ENCODE measurements at places on chromosomes 7 and 10.

DNA sequence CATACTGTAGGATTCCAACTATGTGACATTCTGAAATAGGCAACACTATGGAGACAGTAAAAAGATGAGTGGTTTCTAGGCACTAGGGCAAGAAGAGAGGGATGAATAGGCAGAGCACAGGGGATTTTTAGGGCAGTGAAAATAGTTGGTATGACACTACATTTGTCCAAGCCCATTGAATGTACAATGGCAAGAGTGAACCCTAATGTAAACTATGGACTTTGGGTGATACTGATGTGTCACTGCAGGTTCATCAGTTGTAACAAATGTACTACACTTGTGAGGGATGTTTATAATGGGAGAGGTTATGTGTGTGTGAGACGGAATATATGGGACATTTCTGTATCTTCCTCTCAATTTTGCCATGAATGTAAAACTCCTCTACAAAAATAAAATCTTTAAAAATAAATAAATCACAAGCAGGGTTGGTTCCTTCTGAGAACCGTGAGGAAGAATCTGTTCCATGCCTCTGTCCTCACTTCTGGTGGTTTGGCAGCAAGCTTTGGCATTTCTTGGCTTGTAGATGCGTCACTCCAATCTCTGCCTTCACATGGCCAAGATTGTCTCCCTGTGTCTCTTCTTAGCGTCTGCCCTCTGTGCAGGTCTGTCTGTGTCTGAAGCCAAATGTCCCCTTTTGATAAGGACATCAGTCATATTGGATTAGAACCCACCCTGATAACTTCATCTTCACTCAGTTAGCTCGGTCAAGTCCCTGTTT lies 83.1 kb upstream of the AGBL3 start:
- DNase-seq = no peak

GRCh38 chr7:121385800-121386179 lies 10.3 kb downstream of the FAM3C start:
- no peak for DNase-seq

GRCh38 chr10:77718957-77719356 lies 81.3 kb upstream of the KCNMA1 start:
- DNase-seq = no peak

DNA sequence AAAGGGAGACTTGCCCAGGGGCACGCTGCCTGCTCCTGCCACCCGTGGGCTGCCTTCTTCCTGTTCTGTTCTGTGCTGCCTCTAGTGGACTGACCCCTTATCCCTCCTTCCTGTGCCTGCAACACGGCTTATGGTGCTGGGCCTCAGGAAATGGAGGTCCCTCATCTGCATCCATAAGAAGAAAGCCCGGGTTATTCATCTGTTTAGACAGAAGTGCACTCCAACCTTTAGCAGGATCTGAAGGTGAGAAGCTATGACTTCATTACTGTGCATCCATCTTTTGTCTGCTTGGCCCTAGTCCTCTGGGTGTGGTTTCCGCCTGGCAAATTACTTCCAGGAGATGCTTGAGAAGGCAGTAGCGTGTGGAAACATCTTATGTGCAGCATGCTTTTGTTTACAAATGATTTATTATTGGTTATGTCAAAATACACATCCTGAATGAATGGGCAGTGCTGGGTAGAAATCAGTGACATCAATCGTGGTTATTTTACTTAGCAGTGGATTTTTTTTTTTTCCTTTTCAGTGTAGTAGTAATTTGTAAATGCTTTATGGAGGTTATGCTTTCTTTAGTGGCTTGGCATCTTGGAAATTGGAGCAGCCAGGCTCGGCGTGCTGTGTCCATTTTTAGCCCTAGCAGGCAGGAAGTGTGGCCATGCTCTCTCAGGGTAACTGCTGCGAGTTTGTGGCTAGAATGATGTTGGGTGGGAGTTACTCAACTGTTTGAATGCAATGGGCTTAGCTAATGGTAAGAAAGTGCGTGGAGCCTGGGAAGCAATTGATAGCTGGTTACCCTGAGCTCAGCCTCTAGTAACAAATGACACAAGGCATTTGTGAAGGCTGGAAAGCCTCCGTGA lies 12.7 kb downstream of the PTPRE start:
- DNase-seq = no peak

GRCh38 chr7:106376026-106376799 lies 91.4 kb upstream of the NAMPT start:
- DNase-seq = no peak

DNA sequence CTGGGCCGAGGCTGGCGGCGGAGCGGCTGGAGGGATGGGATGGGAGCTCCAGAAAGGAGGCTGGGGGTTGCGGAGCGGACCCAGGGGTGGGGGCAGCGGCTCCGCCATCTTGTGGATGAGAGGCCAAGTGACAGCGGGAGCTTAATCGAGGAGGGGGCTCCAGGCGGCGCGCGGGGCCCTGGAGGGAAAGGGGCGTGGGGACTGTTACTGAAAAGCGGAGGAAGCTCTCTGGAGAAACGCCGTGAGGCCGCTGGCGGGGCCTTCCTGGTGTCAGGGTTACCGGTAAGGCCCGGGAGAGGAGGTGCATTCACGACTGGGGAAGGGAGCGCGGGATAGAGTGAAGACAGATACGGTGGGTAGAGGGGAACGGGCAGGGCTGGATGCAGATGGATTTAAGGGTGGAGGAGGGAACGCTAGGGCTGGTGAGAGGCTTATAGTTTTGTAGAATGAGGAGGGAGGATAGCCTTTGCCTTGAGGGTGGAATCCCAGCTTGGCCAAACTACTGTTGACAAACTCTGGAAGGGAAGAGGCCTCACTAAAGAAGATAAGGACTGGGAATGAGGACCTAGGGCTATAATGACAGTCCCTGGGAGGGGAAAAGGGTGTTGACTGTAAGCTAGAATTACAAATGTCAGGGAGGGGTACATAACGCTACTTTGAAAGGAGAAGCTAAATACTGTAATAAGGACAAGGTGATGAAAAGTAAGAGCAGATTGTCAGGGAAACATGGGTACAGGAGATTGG lies 535 bp downstream of the BTRC start:
- DNase-seq = no peak

DNA sequence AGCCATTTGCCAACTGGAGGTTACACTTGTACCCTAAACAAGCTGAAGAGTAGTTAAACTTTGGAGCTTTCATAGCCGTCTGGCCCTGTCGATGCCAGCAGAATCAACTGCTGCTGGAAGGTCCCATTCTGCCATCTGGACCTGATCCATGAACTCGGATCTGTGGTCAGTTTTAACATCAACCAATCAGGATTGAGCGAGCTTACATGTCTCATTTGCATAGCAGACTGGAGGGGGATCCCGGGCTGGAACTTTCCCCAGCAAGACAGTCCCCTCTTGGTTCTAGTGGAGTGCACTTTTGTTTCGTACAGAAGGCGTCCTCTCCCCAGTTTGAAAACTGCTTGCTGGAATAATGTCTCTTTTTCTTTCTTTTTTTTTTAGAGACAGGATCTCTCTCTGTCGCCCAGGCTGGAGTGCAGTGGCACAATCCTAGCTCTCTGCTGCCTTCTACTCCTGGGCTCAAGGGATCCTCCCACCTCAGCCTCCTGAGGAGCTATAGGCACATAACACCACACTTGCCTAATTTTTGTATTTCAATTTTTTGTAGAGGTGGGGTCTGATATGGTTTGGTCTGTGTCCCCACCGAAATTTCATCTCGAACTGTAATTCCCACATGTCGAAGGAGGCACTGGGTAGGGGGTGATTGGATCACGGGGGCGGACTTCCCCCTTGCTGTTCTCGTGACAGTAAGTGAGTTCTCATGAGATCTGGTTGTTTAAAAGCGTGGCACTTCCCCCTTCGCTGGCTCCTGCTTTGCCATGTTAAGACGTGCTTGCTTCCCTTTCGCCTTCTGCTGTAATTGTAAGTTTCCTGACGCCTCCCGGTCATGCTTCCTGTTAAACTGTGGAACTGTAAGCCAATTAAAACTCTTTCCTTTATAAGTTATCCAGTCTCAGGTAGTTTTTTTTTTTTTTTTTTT lies 42.8 kb upstream of the SEPHS1 start:
- no peak for DNase-seq

GRCh38 chr10:118101501-118101900 lies 54.8 kb upstream of the RAB11FIP2 start:
- no peak for DNase-seq

GRCh38 chr7:121878918-121879464 lies 6.0 kb downstream of the PTPRZ1 start:
- no peak for DNase-seq

- DNase-seq = no peak
Measured at GRCh38 chr10:27372095-27372494, 131.5 kb upstream of the ACBD5 start.

DNA sequence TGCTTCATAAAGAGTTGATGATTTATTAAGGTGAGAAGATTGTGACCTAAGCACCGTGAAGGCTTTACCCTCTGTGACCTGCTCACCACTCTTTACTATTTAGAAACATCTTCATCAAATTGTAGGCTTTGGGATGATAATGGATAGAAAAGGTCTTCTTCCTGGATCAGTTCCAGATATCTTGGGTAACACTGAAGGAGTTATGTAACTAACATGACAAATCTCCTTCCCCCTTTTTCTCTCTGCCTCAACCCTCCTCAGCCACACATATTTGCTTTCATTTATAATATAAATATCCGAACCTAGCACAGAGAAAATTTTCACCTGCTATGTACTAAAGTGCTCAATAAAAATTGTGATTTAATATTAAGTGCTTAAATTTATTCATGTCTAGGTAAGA lies 151.5 kb downstream of the FRMD4A start:
- DNase-seq = no peak

DNA sequence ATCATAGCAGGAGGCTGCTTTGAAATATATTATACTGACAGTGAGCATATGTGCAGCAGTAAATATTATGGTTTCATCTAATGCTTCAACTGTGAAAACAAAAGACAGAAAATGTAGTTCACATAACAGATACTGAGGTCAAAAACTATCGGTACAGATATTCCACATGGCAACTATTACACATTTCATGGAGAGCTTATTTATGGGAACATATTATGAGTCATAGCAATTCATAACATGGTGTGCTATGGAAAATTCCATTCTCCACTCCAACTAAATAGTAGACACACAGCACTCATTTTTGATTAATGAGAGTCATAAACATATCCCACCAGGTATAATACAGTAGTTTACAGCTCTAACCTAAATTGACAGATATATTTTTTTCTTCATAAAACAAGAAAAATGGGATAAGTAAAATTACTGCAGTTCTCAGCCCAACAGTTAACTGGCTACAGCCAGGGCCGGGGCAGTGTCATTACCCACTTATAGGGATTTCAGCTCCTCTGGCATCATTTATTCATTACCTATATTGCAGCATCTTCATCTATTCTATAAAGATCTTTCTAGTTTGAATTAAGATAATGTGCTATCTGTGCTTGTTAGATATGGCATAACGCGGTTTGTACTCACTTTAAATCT lies 475.6 kb upstream of the KLF6 start:
- DNase-seq = no peak

DNA sequence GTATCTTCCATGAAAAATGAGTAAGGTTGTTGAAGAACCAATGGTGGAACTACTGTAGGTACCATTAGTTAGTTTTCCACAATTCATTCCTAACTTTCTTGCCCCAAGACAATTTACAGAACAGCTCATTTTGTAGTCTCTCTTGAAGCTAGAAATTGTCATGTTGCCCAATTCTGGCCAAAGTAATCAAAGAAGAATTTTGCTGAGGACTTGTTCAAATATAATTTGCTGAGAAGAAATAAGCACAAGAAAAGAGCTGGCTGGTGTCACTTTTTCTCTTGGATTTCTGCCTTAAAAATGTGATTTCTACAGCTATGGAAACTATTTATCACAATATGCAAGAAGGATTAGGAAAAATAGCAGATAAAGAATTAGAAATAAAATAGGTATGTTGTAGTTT lies 199.2 kb upstream of the SEMA3A start:
- no peak for DNase-seq

DNA sequence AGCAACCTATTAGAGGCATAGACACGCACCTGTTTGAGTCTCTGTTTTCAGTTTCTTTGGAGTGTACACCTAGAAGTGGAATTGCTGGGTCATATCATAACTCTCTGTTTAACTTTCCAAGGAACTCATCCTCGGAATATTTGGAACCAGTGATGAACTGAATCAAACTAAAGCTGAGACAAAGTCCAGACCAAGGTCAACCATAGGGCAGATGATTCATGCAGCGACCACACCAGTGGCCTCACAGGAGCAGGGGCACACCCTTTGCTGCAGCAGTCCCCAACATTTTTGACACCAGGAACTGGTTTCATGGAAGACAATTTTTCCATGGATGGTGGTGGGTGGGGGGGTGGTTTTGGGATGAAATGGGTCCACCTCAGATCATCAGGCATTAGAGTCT lies 4.9 kb upstream of the OPTN start:
- DNase-seq = no peak

- no peak for DNase-seq
Measured at GRCh38 chr7:65338346-65338745, 35.3 kb upstream of the ZNF92 start.

GRCh38 chr10:123017421-123018165 lies 8.8 kb downstream of the ACADSB start:
- no peak for DNase-seq

- no peak for DNase-seq
Measured at GRCh38 chr7:114825423-114825951, 96.4 kb upstream of the MDFIC start.

GRCh38 chr7:121681700-121682099 lies 191.3 kb upstream of the PTPRZ1 start:
- DNase-seq = no peak

DNA sequence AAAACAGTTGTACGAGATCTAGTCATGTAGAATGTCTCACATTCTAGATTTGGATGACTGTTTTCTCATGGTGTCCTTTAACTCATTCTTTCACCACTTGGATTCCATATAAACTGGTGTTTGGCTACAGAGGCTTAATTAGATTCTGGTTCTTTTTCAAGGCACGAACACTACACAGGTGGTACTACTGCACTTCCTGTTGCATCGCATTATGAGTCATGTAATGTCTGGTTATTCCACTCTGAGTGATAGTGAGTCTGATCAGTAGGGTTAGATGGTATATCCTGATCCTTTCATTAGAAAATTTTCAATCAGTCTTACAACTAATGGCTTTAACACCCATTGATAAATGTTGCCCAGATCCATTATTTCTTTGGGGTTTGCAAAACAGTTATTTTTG lies 11.2 kb upstream of the AKAP9 start:
- DNase-seq = no peak

DNA sequence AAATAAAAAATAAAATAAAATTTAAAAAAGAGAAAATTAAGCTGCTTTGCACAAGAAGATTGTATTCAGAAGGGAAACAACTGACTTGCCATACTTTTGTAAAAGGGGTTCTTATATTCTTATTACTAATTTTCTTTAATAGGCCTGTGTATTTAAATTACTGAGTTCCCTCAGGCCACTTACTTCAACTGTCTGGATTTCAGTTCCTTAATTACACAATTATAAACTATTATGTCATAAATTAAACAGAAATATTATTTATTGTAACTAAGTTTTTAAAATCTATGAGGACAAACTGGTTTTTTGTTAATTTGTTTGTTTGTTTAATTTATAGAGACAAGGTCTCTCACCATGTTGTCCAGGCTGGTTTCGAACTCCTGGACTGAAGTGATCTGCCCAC lies 22.4 kb upstream of the MICU1 start:
- no peak for DNase-seq

Measured in activated naive CD8-positive, alpha-beta T cell treated with anti-CD3 and anti-CD28 coated beads, Interleukin-2, amount 50 U/mL, for 16 hours (primary cell).